Activated CD4-positive, alpha-beta T cell treated with anti-CD3 and anti-CD28 coated beads, Interleukin-2, amount 50 U/mL, for 4 hours (primary cell): ENCODE measurements at places on chromosomes 6 and 20.

DNA sequence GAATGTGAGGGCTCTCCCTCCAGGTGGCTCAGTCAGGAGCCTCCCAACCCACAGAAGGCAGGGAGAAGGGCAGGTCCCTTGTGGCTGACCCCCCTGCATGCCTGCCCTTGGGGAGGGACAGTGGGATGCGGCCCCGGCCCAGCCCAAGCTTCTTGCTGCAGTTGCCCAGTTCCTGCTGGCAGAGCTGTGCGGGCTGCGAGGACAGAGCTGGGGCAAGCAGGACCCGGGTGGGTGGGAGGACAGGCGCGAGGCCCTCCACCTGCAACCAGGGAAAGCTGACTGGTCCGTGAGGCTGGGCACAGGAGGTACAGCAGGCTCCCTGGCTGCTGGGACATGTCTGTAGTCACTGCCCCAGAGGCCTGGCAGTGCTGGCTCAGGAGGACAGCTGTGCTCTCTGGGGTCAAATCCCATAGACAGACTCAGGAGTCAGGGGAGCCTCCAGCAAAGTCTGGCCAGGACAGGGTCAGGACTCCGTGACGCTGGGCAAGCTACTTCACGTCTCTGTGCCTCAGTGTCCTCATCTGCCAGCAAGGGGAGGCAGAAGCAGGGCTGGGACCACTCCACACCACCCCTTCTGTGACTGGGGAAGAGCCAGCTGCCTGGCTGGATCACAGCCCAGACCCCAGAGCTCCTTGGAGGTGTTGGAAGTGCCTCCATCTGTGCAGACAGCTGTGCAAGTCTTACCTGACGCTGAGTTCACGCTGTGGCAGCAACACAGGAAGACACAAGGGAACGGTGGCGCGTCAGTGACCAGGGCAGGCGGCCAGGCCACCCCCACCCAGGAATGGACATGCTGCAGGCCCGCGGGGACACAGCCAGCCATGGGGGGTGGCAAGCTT lies 13.0 kb downstream of the UCKL1 start:
- no peak for DNase-seq

DNA sequence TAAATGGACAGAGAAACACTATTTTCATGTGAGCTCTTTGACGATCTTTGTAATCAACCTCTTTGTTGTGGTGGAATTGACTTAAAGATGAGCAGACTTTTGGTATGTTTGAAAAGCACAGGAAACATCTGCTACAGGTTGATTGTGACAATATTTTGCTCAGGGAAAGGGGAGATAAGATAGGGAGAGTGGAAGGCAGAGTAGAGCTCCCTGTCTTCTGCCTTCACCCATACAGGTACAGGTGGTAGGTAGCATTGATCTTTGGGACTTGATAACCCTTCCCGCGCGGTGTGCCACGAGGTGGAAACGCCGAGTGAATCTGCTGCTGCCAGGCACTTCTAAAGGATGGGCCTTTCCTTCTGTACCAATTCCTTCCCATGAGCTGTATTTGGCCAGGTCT lies 183.6 kb downstream of the UTRN start:
- peak; percentile 14 for DNase-seq

- no peak for DNase-seq
Measured at GRCh38 chr6:165272585-165272984, 36.8 kb downstream of the C6orf118 start.

GRCh38 chr20:53364646-53365045 lies 229.0 kb downstream of the ZNF217 start:
- DNase-seq = no peak

- DNase-seq = no peak
Measured at GRCh38 chr20:56257604-56258003, 9.1 kb downstream of the MC3R start.

- no peak for DNase-seq
Measured at GRCh38 chr20:15799871-15800270, 773.4 kb downstream of the KIF16B start.

GRCh38 chr6:53707108-53707897 lies 41.7 kb upstream of the KLHL31 start:
- DNase-seq = no peak

DNA sequence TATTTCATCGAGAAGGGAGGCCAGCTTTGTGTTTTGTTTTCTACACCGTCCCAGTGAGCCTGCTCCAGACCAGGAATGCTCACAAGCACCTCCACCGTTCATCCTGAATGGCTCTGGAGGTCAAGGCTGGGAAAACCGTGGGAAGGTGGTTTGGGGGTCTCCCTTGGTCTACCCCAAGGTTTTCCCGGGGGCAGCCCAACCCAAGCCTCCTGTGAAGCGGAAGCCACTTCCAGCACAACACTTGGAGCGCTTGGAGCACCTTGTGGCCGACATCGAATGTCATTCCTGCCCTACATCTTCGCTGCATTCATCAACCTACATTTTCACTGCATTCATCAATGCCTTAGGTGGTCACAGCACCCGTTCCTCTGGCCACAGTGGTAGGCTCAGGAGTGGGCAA lies 255.6 kb upstream of the PMEPA1 start:
- DNase-seq = no peak
